ENCODE measurements at places on chromosomes 4 and X. TPM values are rescaled to one million over a fixed set of nuclear protein-coding genes. Genes with fewer than 3 reads are reported as not detected.

Gene ASB9
- 11.4 TPM for polyA plus RNA-seq

GRCh38 chr4:149211876-149212275, 603.8 kb downstream of the IQCM start:
- DNase-seq: no peak

DNA sequence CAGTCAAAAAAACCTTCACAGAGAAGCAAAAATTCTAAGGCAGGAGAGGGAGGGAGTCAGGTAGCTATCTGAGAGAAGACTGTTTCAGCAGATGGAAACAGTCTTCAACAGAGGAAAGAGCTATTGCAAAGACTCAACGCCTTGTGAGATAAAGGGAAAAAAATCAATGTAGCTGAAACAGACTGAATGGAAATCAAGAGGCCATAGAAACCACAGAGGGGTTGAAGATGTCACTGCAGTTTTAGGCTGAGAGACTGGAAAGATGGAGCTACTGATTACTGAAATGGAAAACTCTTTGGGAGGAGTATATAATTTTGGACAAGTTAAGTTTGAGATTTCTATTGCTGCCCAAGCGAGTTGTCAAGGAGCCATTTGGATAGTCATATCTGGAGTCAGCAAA, 28.4 kb upstream of the CXCL8 start:
- no peak for DNase-seq

GRCh38 chrX:28016823-28017222, 35.6 kb upstream of the DCAF8L1 start:
- no peak for DNase-seq

DNA sequence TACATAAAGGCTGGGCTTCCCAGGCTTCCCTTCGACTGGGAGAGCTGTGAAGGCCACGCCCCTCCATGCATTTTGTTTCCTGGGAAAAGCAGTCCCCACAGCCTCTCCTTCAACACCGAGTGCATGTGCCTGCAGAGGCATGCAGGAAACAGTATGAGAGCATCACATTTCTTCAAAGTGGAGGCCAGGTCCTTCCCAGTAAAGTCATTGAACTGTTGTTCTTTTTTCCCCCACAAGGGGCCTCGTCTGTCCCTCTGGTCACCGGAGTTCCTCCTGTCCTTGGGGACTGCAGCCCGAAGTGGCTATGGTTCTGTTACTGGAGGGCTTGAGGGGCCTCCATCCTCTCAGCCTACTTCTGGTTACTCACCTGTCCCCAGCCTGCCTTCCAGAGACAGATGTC, 56.0 kb downstream of the RAI2 start:
- DNase-seq: no peak

- DNase-seq: no peak
Measured at GRCh38 chr4:30722359-30723200, 2.4 kb downstream of the PCDH7 start.

DNA sequence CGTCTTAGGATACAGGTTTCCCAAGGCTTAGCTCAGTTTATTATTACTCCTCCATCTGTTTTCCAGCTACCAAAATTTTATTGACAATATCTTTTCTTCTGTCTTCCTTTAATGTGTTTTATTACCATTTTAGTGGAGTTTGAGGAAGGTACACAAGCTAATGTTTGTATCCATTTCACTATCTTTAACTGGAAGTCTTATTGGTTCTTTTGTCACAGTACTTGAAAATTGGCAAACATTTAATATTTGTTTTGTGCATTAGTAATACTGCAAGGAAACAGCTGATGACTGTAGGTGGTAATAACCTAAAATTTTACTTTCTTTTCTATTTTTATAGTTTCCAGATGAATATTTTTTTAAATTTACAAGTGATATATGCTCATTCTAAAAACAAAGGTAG, 9.3 kb upstream of the ARL9 start:
- DNase-seq: no peak

DNA sequence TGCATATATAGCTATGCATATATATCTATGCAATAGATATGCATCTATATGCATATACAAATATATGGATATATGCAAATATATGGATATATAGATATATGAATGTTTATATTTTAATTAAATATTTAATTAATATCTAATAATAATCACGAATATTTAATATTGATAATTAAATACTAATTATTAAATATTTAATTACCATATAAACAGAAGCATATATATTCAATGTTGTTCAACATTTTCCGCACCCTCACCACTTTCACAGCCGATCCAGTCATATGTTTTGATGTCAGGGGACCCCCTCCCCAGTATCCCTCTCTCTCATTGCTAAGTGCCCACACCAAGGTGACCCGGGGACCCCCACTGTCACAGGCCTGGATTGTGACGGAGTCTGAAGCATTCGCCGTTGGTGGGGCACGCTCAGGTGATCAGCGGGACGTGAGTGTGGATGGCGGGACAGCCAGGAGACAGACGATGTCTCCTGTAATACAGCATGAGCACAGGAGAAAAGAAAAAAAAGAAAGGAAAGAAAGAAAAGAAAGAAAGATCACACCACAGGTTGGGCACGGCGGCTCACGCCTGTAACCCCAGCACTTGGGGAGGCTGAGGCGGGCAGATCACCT, 199.7 kb downstream of the CRLF2 start:
- no peak for DNase-seq

DNA sequence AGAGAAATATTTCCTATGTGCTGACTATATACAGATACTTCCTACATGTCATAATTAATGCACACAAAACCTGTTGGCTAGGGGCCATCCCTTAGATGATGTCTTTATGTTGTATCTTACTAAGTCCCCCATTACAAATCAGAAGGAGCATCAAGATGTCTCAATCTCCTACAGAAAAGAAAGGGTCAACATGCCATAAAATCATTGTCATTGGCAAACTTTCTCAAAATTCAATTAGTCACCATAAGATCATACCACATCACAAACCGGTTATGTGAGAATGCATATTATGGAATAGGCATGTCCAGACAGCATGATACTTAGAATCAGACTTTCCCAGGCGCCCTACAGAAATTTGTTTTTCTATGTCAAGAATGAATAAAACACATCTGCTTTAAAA, 175.2 kb upstream of the TET2 start:
- DNase-seq: no peak

Measured in right lung (tissue), 10 donors.